ENCODE measurements at places on chromosomes 4 and X. TPM values are rescaled to one million over a fixed set of nuclear protein-coding genes. Genes with fewer than 3 reads are reported as not detected.

DNA sequence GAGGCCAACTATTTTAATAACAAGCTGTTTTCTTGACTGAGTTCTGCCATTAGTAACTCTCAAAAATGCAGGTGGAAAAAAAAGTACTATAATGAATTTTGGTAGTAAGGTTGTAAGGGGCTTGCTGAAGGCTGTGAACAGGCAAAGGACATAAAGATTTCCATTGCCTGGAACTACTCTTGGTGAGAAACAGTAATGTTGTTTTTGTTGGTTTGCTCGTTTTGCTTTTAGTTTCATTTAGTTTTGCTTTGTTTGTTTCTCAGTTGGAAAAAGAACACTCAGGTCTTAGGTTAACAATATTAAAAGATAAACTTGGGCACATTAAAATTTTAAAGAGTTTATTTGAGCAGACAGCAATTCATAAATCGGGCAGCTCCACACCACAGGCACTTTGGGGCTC is 824.5 kb upstream of the HTR2C start:
- H3K36me3 ChIP-seq: no peaks in the 10 kb centered on the region
- DNase-seq: no peak
- H3K27ac ChIP-seq: no peak overlapping the region
- H3K4me1 ChIP-seq: no peaks in the 10 kb centered on the region

The ZNF280C gene
- polyA plus RNA-seq: 3.7 TPM

The ZNF330 gene
- 24.3 TPM for polyA plus RNA-seq

- H3K36me3 ChIP-seq: no peaks in the 10 kb centered on the region
- no peak overlapping the region for H3K4me3 ChIP-seq
- DNase-seq: no peak
- H3K27ac ChIP-seq: peak overlapping the region; percentile 58
- no peaks in the 10 kb centered on the region for H3K27me3 ChIP-seq
Observed at GRCh38 chrX:49878128-49878833, 1.0 kb upstream of the USP27X start.

The SPANXA1 gene
- polyA plus RNA-seq: not detected

The MXRA5 gene
- polyA plus RNA-seq: not detected

- H3K27ac ChIP-seq: no peak overlapping the region
- no peaks in the 10 kb centered on the region for H3K4me1 ChIP-seq
- H3K36me3 ChIP-seq: no peaks in the 10 kb centered on the region
- no peak overlapping the region for H3K4me3 ChIP-seq
- DNase-seq: no peak
Observed at GRCh38 chr4:41050116-41050515, 164.2 kb downstream of the APBB2 start.

DNA sequence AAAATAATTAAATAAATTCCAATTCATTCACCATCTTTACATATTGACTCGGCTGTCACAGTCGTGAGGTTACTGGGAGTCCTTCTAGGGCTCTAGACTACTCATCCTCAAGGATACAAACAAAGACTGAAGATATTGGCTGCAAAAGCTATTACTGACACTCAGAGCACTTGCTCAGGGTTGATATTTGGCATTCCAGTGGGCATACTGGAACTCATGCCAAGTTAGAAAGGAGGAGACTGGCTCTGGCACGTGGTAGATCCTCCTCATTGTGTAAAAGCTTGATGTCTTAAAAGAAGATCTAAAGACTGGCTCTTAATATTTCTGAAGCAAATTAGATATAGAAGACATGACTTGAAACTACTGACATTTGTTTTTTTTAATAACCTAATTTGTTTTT is 172.7 kb downstream of the GPM6A start:
- no peak overlapping the region for H3K27ac ChIP-seq
- H3K4me3 ChIP-seq: no peak overlapping the region
- no peaks in the 10 kb centered on the region for H3K4me1 ChIP-seq
- H3K36me3 ChIP-seq: no peaks in the 10 kb centered on the region

The FOXR2 gene
- polyA plus RNA-seq: not detected

The RAB9B gene
- not detected for polyA plus RNA-seq

GRCh38 chrX:12383196-12383595 is 244.9 kb downstream of the FRMPD4 start:
- H3K4me1 ChIP-seq: no peaks in the 10 kb centered on the region
- DNase-seq: no peak
- no peaks in the 10 kb centered on the region for H3K36me3 ChIP-seq
- no peak overlapping the region for H3K27ac ChIP-seq
- H3K27me3 ChIP-seq: no peaks in the 10 kb centered on the region

- no peaks in the 10 kb centered on the region for H3K27me3 ChIP-seq
- no peak overlapping the region for H3K27ac ChIP-seq
- no peaks in the 10 kb centered on the region for H3K36me3 ChIP-seq
- DNase-seq: no peak
Observed at GRCh38 chrX:84320614-84321013, 132.6 kb upstream of the RPS6KA6 start.

- no peak overlapping the region for H3K27ac ChIP-seq
- H3K36me3 ChIP-seq: no peaks in the 10 kb centered on the region
- H3K27me3 ChIP-seq: no peaks in the 10 kb centered on the region
Observed at GRCh38 chr4:162841753-162842152, 324.9 kb downstream of the NAF1 start.

The AWAT1 gene
- polyA plus RNA-seq: not detected

GRCh38 chr4:786861-787300 is 39.0 kb downstream of the CPLX1 start:
- H3K4me1 ChIP-seq: peaks cover 31% of the 10 kb centered on the region
- no peaks in the 10 kb centered on the region for H3K27me3 ChIP-seq
- no peaks in the 10 kb centered on the region for H3K36me3 ChIP-seq
- no peak overlapping the region for H3K27ac ChIP-seq
- no peak for DNase-seq
- no peak overlapping the region for H3K4me3 ChIP-seq

GRCh38 chrX:10892621-10893225 is 218.4 kb upstream of the HCCS start:
- H3K36me3 ChIP-seq: no peaks in the 10 kb centered on the region
- H3K4me3 ChIP-seq: no peak overlapping the region
- no peaks in the 10 kb centered on the region for H3K27me3 ChIP-seq
- no peak for DNase-seq

- H3K4me3 ChIP-seq: no peak overlapping the region
- H3K4me1 ChIP-seq: no peaks in the 10 kb centered on the region
- H3K27me3 ChIP-seq: no peaks in the 10 kb centered on the region
- no peaks in the 10 kb centered on the region for H3K36me3 ChIP-seq
- DNase-seq: no peak
- no peak overlapping the region for H3K27ac ChIP-seq
Observed at GRCh38 chr4:106852426-106852825, 183.7 kb downstream of the DKK2 start.

DNA sequence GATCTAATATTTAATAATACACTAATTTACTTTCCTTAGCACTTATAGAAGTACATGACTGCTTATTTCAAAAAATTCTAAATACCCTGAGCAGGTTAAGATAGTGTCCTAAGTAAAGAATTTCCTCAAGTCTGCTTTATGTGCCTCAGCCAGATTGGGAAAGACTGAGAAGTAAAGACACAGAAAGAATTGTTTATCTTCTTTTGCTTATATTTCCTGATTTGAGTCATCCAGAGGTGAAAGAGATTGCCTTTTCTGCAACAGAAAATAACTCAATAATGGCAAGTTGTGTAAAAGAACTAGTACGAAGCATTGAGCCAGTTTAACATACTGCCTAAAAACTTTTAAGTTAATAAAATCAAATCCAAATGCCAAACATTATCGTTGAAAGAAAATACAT is 45.0 kb downstream of the NAF1 start:
- no peak overlapping the region for H3K27ac ChIP-seq
- no peaks in the 10 kb centered on the region for H3K4me1 ChIP-seq
- peaks cover 31% of the 10 kb centered on the region for H3K36me3 ChIP-seq
- no peaks in the 10 kb centered on the region for H3K27me3 ChIP-seq

DNA sequence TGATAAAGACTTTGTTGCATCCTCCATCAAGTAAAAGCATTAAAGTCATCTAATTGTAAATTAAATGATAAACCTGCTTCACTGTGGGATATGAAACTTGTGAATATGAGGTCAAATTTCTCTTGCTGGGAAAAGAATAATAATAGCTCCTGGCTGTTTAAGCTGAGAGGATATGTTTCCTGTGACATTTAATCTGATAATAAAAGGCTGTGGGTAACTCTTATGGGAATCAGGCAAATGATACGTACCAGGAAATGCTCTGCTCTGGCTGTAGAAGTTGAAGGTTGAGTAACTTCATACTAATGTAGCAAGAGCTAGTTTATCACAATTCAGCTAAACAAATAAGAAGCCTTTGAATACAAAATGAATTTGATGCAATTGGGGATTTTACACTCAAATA is 574.6 kb downstream of the RAPGEF2 start:
- no peaks in the 10 kb centered on the region for H3K27me3 ChIP-seq
- H3K4me1 ChIP-seq: no peaks in the 10 kb centered on the region
- H3K4me3 ChIP-seq: no peak overlapping the region
- no peaks in the 10 kb centered on the region for H3K36me3 ChIP-seq
- no peak for DNase-seq

DNA sequence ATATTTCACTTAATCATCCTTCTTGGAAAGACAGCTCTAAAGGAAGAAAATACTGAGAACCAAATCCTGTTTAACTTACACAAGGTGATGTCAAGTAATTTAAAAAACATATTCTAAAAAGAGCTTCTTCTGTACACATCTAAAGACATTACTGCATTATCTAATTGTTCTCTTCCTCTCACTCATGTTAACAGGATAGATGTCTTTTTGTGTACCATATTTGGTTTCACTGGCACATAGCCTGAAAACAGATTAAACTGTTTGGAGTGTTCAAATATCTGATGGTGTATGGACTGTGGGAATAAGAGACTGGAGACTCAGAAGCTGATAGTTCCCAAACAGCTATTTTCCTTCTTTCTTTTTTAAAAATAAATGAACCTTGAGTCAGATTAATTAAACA is 213.3 kb upstream of the MAB21L2 start:
- H3K4me1 ChIP-seq: no peaks in the 10 kb centered on the region
- no peak overlapping the region for H3K4me3 ChIP-seq
- no peak overlapping the region for H3K27ac ChIP-seq

GRCh38 chrX:152632445-152633097 is 5.1 kb upstream of the GABRQ start:
- H3K27ac ChIP-seq: no peak overlapping the region
- H3K4me1 ChIP-seq: no peaks in the 10 kb centered on the region
- no peak for DNase-seq
- no peaks in the 10 kb centered on the region for H3K36me3 ChIP-seq
- H3K27me3 ChIP-seq: no peaks in the 10 kb centered on the region

- no peaks in the 10 kb centered on the region for H3K36me3 ChIP-seq
- H3K27ac ChIP-seq: no peak overlapping the region
- no peak overlapping the region for H3K4me3 ChIP-seq
- H3K27me3 ChIP-seq: no peaks in the 10 kb centered on the region
- H3K4me1 ChIP-seq: no peaks in the 10 kb centered on the region
Observed at GRCh38 chr4:156942991-156943390, 28.6 kb downstream of the PDGFC start.

DNA sequence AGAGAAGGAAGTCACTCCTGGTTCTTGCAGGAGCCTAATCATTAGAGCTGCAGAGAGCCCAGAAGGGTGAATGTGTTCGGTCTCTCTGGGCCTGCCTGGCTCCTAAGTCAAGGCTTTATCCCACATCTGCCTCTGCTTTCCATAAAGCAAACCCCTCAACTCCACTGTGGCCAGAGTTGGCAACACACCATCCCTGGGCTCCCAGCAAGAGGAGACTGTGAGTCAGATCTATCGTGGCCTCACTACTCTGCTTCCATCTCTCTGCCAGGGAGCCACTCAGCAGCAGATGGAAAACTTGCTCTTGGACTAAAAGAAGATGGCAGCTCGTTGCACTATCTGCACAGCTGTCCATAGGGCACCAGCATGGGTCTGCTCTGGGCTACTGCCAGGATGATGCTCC is 348.2 kb downstream of the FBXW7 start:
- H3K36me3 ChIP-seq: no peaks in the 10 kb centered on the region
- DNase-seq: no peak
- H3K27ac ChIP-seq: no peak overlapping the region
- no peaks in the 10 kb centered on the region for H3K27me3 ChIP-seq
- peaks cover 8% of the 10 kb centered on the region for H3K4me1 ChIP-seq

The SRPX gene
- polyA plus RNA-seq: not detected

All from CD4-positive, CD25-positive, alpha-beta regulatory T cell (primary cell).